Hypothalamus (tissue), 51 donors: ENCODE measurements at places on chromosomes 3 and 15.

DNA sequence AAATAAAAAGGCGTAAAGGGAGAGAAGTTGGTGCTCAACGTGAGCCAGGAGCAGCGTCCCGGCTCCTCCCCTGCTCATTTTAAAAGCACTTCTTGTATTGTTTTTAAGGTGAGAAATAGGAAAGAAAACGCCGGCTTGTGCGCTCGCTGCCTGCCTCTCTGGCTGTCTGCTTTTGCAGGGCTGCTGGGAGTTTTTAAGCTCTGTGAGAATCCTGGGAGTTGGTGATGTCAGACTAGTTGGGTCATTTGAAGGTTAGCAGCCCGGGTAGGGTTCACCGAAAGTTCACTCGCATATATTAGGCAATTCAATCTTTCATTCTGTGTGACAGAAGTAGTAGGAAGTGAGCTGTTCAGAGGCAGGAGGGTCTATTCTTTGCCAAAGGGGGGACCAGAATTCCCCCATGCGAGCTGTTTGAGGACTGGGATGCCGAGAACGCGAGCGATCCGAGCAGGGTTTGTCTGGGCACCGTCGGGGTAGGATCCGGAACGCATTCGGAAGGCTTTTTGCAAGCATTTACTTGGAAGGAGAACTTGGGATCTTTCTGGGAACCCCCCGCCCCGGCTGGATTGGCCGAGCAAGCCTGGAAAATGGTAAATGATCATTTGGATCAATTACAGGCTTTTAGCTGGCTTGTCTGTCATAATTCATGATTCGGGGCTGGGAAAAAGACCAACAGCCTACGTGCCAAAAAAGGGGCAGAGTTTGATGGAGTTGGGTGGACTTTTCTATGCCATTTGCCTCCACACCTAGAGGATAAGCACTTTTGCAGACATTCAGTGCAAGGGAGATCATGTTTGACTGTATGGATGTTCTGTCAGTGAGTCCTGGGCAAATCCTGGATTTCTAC lies at the start of gene RARB:
Gene RARB, plus strand, starts transcription at position 322 of the 847 bp plus-strand sequence. Its CDS starts 469 bp downstream, at position 791.
- peak; percentile 44 for DNase-seq

DNA sequence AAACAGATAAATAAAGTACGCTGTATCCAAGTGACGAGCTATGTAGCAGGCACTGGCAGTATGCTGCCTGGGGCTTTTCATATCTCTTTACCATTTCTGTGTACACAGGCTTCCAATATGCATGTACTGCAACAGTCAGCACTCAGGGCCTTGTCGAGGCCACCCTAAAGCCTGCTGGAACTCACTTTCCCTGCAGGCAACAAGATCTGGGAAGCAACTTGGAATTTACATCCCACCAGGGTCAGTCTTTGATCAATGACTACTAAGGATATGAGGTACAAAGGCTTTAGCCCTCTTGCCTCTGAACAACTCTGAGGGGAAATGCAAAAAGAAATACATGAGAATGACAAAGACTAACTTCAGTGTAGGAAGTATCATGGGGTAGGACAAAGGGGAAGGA lies 101.8 kb upstream of the ARL6 start:
- DNase-seq, result no peak

DNA sequence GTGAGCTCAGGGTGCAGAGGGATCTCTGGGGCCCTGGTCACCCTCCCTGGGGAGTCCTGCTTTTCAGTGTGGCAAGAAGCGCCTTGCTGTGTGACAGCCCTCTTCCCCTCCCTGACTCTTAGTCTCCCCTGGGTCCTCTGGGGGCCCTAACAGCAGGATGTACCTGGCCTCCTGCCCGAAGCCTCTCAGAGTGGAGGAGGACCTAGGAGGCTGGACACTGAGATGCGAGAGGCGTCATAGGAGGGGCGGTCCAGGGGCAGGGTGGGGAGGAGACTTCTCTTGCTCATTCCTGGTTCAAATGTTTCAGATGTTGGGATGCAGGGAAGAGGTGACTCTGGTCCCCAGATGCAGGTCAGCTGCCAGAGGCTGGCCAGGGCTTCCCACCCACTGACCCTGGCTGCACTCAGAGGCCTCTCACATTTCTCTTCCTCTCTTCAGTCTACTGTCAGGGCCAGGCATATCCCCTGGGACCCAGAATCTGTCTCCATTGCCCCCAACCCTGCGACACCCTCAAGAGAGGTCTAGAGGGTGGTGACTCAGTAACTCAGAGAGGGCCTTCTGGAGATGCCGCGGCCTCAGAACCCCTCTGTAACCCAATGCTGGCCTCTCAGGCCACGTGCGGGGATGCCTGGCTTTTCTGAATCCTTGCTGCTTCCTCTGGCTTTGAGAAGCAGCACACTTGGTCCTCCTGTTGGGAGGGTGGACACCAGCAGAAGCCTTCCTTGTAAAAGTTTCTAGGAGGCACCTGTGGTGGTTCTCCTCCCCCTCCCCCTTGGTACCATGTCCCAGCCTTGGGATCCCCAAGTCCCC lies 25.9 kb downstream of the SNX33 start:
- DNase-seq, result no peak

DNA sequence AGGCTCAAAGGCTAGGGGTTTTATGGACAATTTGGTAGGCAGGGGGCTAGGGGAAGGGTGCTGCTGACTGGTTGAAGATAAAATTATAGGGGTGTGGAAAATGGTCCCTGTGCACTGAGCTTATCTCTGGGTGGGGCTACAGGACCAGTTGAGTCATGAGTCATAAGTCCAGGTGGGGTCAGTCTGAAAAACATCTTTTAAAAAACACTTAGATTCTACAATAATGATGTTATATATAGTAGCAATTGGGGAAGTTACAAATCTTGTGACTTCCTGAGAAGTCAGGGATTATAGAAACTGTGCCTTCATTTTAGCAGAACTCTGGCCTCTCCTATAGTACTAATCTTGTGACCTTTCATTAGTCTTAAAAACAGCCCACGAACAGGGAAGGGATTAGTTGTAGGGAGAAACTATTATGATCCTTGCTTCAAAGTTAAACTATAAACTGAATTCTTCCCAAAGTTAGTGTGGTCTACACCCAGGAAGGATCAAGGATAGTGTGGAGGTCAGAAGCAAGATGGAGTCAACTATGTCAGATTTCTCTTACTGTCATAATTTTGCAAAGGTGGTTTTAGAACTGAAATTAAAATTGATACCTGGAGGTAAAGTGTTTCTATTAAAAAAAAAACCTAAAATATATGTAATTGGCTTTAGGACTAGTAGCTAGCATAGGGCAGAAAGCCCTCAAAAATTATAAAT lies 130.1 kb downstream of the P2RY1 start:
- DNase-seq, result no peak

DNA sequence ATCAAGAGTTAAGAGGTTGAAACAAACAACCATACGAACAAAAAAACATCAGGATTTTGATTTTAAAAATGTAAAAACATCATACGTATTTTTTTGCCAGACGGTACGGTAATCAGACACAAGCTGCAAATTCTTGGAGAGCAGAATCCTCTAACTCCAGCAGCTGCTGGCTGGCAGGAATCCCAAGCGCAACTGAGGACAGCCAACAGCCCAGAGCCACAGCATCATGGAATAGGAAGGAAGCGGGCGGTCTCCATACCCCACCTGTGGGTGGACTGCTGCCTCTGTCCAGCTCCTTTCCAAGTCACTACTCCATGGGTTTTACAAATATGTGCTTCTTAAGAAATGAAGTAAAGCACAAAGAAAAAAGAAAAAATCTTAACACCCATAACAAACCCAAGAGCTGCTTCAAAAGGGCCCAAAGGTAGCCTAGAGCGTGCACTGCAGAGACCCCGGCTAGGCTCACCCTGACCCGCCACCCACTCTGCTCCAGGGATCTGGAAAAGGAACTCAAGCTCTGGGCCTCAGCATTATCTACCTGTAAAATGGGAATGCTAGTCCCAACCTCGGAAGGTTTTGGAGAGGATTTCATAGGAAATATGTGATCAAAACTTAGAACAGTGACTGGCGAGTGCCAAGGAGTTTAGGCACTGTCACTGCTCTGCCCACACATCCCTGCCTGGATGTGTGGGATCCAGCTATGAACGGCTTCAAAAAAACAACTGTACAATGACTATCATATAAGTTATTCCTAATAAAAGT lies 33.4 kb downstream of the ZXDC start:
- peak; percentile 17 for DNase-seq

GRCh38 chr15:81170511-81170910 lies 26.2 kb upstream of the IL16 start:
- DNase-seq, result no peak

DNA sequence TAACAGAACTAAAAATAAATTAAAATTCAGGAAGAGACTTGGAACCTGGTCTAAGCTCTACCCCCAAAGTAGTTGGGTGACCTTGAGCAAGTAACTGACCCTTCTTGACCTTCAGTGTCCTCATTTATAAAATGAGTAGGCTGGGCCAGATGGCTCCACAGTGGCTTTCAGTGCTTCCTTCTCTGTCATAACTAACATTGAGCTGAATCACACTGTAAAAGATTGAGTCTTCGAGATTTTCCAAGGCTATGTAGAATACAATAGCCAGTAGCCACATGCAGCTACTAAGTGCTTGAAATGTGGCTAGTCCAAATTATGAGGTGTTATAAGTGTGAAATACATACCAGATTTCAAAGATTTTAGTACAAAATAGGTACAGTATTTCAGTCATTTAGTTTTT lies 313.3 kb downstream of the MECOM start:
- no peak for DNase-seq

DNA sequence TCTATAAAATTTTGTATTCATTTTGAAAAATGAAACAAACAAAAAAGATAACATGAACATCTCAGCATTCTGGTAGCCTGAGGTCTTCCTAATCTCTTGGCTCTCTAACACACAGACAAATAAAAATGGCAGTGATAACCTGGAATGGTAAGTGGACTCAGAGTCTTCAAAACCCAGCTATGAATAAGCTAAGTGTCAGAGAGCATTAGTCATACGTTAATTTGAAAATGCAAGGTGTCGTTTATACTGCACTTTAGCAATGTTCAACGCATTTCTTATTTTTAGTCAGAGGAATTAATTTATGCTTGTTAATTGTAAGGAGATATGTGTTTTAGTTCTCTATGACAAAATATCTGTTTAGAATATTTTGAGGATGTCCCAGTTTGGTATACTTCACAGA lies 294.3 kb downstream of the NEK10 start:
- no peak for DNase-seq
